ENCODE measurements at places on chromosomes 3 and 15.

- no peak for DNase-seq
Measured at GRCh38 chr3:23778446-23778845, 27.3 kb upstream of the UBE2E1 start.

GRCh38 chr15:62119874-62120273 is 45.2 kb downstream of the C2CD4B start:
- no peak for DNase-seq

DNA sequence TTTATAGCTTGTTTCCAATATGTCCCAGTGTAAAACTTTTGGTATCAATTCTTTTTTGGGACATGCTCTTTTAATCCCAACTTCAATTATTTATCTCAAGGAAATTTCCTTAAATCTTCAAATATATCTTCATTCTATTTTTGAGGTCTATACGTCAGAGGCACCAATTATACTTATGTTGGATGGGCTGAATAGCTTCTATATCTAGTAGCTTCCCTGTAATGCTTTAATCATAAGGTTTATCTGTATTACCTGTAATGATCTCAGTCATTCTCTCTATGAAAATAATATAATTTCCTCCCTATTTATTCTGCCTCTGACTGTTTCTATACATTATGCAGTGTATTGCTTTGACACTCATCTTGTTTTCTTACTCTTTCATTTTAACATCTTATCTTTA is 29.9 kb upstream of the MCCC1 start:
- no peak for DNase-seq

DNA sequence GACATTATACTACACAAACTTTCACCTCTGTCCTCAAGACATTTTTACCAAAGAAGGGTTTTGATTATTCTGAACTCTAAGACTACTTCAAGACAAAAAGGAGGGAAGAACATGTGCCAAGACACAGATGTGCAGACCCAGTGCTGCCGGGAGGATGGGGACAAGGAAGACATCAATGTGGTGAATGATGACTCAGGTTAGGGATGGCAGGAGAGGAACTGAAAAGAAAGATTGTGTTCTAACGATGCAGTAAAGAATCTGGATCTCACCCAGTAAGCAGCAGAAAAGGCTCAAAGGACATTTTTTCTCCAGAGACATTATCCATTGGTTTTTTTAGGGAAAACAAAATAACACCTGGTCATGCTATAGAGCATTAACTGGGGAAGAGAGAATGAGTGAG is 449.9 kb upstream of the NR2F2 start:
- DNase-seq, result no peak

- DNase-seq, result no peak
Measured at GRCh38 chr3:186283096-186283495, 78.9 kb downstream of the DGKG start.

DNA sequence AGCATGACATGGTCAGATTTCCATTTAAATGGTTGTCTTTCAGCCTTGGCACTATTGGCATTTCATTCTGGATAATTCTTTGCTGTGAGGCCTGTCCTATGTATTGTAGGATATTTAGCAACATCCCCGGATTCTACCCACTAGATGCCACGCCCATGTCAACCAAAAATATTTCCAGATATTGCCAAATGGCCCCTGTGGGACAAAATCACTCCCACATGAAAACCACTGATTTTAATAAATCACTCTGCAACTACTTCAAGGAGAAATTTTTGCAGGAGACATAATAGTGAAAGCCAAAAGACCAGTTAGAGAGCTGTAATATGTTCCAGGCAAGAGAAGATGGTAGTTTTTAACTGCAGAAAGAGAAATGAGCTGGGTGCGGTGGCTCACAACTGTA is 55.9 kb upstream of the RARB start:
- no peak for DNase-seq

- no peak for DNase-seq
Measured at GRCh38 chr3:24270204-24270691, 224.4 kb downstream of the THRB start.

DNA sequence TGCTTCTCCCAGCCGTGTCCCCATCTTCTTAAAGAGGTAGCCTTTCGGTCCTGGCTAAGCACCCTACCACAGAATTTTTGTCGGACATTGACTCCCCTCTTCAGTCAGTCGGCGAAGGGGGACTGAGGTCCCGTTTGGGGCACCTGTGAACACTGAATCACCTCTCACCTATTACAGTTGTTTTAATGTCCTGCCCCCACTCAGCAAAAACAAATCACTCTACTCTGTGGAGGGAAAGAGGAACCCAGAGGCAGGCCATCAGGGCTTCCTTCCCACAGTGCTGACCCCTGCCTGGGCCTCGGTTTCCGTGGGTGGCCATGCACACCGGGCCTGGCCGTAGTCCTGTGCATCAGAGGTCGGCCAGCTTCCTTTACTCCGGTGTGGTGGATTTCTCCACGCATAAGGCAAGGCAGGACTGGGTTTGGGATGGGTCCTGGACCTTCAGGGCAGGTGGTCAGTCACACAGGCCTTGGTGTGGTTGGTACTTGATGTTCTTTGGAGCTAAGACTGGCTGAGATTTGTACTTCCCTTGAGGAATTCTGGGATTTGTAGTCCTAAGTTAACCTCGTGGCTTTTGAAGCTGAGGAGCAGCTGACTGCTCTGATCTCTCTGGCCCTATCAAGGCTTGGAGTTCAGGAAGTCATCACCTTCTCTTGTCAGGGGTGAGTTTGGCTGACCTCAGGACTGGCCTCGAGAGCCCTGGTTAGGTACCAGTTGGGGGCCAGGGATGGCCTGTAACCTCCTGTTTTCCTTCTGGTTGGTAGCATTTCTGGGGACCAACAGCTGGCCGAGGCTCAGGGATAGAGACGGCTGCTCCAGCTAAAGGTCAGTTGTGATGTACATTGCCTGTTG is 627 bp upstream of the FAM131A start:
- DNase-seq, result no peak

GRCh38 chr3:149608987-149609386 is 48.8 kb downstream of the WWTR1 start:
- DNase-seq, result no peak

- DNase-seq, result no peak
Measured at GRCh38 chr3:141193066-141193830, 38.4 kb upstream of the PXYLP1 start.

DNA sequence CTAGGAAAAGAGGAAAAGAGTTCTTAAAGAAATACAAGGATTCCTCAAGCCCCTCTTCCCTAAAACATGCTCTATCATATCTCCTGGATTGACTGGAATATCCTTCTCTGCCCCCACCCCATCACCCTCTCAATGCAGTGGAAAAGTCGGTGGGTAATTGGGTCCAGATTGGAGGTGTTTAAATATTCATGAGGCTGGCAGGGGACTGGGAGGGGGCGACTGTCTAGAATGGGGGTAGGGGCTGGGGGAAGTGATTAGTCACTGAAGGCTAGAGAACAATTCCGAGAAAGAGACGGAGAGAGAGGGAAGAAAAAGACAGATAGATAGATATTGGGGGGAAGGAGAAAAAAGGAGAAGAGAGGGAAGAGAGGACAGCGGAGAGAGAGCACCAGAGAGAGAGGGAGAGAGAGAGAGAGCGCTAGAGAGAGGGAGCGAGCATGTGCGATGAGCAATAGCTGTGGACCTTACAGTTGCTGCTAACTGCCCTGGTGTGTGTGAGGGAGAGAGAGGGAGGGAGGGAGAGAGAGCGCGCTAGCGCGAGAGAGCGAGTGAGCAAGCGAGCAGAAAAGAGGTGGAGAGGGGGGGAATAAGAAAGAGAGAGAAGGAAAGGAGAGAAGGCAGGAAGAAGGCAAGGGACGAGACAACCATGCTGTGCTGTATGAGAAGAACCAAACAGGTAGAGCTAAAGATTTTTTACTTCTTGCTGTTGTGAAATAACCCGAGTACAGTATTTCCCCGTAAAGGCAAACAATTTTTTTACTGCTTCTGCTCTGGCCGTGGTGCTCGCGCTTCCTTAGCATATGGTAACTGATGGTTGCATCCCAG is at the start of gene GAP43:
Gene GAP43, plus strand, starts transcription at position 467 of the 825 bp plus-strand sequence. Its CDS starts 180 bp downstream, at position 647.
- DNase-seq, result no peak

- DNase-seq, result no peak
Measured at GRCh38 chr3:48123346-48123745, 64.9 kb downstream of the CDC25A start.

- DNase-seq, result no peak
Measured at GRCh38 chr3:42195879-42196330, 70.1 kb downstream of the CCK start.

- no peak for DNase-seq
Measured at GRCh38 chr15:41877631-41878354, 16.1 kb downstream of the SPTBN5 start.

GRCh38 chr3:3842356-3842755 is 43.1 kb downstream of the LRRN1 start:
- DNase-seq, result no peak

- DNase-seq, result no peak
Measured at GRCh38 chr15:99707473-99708270, 25.6 kb downstream of the LYSMD4 start.

GRCh38 chr3:132464066-132464465 is 46.8 kb downstream of the DNAJC13 start:
- no peak for DNase-seq

GRCh38 chr3:194487289-194488054 is 670 bp upstream of the ATP13A3 start:
- DNase-seq, result no peak

- no peak for DNase-seq
Measured at GRCh38 chr15:51752888-51753287, 1.5 kb downstream of the TMOD2 start.

- DNase-seq, result no peak
Measured at GRCh38 chr15:80517290-80517689, 113.1 kb downstream of the ARNT2 start.

- no peak for DNase-seq
Measured at GRCh38 chr3:172449466-172450149, 1.4 kb upstream of the GHSR start.

GRCh38 chr15:89323825-89324224 is 10.8 kb downstream of the POLG start:
- no peak for DNase-seq

DNA sequence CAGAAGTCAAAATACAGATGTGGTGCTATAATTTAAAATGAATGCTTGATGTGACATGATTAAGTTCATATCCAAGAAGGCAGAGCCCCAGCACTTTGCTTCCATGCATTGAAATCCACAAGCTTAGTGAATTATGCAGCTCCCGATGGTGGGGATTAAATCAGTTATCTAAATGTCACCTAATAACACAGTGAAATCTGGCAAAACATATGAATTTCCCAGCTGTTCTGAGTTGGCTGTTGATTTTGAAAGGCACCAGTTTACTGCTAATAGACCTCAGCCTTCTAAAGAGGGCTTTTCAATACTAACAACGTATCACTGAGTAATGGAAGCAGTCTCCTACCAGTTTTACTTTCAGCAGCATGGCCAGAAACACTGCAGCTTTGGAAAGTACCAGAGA is 19.8 kb upstream of the CRBN start:
- DNase-seq, result no peak

- DNase-seq, result no peak
Measured at GRCh38 chr3:159069091-159069490, 267.2 kb downstream of the MFSD1 start.

Data from CMK (cell line).